SW 1271 (cell line): ENCODE measurements at places on chromosomes 1 and 21.
A peak's percentile ranks its signal among the peaks of the same experiment; 100 is the strongest.

DNA sequence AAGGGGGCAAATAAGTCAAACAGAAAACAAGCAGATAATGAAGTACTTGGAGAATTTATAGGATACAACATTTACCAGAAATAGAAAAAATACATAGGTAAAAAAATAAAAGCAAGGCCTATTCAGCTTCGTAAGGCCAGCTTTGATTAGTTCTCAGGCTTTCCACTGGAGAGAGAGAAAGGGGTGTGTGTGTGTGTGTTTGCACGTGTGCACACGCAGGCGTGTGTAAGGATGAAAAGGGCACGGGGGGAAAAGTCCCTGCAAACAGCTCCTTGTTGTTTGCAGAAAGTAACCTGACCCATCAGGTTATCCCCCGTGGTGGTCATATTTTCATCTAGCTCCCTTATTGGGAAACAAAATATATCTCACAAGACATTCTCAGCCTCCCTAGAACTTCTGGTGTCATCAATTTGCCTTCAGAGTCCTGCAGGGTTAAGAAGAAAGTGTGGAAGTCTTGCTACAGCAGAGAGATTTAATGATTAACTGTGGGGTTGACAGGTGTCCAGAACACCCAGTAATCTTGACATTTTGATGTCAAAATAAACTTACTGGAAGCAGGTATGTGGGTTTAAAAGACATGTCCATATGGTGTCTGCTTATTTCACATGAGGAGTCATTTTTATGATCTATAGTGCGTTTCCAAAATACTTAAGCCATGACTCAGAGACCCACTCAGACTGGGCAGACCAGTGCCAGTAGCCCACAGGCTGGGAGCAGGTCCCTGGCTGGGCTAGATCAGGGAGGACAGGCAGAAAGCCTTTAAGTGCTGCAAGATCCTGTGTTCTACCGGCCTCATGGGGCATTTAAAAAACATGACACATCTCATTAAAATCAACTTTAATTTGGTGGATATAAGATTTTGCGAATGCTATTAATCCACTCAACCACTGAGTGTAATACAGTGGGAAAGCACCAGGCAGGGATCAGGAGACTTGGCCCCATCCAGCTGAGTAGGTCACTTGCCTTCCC, 487.6 kb upstream of the CAMK1G start:
- no peak for DNase-seq

DNA sequence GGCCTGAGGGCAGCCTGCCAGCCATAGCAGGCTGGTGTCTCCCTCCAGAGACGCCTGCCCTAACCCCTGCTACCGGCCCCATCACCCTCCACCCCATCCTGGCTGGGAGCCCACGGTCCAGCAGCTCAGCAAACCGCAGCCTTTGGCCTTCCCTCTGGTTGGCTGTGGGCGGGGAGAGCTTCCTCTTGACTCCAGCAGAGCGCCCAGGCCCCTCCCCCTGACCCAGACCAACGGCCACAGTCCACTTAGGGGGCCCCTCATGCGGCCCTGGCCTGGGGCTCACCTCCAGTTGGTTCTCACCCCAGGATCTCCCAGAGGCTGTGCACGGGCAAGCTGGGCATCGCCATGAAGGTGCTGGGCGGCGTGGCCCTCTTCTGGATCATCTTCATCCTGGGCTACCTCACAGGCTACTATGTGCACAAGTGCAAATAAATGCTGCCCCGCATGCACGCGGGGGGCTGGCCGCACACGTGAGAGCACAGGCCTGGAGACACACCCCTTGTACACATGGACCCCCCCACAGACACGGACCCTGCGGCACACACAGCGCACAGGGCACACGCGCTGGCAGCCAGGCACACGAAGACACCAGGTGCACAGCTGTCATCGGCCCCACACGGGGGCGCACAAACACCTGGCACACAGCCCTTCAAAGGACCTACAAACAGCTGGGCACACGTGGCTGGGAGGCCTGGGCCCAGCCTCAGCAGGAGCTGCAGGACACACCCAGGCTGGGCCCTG, 3.1 kb downstream of the SMIM1 start:
- peak; percentile 4 for DNase-seq

DNA sequence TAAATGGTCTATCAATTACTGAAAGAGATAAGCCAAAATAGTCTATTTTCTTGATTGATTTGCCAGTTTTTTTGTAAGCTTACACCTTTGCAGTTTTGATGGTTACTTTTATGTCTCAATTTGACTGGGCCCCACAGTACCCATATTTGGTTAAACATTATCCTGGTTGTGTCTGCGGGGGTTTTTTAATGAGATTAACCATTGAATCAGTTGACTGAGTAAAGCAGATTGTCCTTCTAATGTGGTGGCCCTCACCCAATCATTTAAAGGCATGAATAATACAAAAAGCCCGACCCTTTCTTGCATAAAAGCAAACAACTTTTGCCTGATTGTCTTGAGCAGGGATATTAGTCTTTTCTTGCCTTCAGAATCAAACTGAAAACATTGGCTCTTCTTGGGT, 650.0 kb upstream of the RGS18 start:
- DNase-seq = no peak

DNA sequence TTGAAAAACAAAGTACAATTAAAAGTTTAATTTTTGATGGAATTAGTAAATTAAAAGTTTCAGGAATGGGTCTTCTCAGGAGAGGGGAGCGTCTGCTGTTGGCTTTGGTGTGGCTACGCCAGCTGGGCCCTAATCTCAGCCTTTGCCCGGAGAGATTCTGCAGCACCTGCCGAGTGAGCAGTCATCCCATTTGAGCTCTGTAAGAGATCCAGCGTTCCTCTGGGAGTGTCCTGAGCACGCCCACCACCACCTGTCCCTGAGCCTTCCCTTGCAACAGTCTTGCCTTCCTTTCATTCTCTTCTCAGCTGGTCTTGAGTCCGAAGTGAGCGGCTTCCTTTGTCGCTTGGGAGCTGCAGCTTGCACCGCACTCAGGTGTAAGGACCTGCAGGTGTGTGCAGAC, 263.1 kb downstream of the CAMTA1 start:
- DNase-seq = no peak

GRCh38 chr21:34530261-34530660, 18.3 kb upstream of the KCNE1 start:
- no peak for DNase-seq

DNA sequence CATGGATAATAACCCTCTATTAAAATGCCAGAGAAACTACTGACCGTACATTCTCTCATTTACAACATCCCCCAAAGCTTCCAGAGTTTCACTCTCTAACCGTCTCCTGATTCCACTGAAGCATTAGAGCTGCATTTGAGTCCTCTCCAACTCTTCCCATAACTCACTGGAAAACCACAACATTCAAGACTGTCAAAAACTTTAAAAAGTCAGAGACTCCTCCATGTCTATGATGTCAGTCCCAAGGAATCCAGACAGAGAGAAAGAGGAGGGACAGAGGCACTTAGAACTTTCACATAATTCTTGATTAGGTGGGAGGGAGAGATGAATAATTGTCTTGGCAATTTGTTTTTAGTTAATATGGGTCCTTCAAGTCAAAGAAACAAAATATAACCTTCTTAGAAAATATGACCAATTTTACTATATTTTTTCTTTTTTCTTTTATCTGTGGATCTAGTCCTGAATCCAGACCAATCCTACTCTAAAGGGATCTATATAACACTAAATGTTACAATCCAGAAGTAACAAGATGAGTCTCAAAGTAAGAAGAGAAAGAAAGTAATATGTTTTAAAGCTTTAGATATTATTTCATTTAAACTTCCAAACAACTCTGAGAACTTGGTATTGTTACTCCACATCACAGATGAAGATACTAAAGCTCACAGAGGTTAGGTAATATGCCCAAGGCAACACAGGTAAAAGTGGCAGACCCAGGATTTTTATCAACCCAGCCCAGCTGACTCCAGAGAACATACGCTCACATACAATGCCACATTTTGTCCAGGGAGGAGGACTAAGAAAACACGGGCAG, 23.8 kb downstream of the OTUD7B start:
- DNase-seq = no peak

GRCh38 chr1:161503394-161503748, 1.9 kb upstream of the FCGR2A start:
- DNase-seq = no peak

GRCh38 chr1:9062846-9063245, 6.6 kb downstream of the SLC2A5 start:
- no peak for DNase-seq

DNA sequence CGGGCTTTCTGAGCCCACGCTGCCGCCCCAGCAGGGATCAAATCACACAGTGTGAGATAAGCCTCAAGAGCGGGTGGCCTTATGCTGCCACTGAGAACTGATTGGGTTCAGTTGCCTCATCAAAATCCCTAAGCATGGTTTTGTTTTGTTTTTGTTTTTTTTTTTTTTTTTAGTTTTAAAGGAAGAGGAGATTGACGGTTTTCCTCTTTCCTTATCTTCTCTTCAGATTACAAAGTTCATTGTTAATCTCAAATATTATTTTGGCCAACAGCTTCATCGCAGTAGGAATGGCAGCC, 651 bp downstream of the COA6 start:
- DNase-seq = no peak

GRCh38 chr1:30984165-30984889, 75.8 kb upstream of the SDC3 start:
- DNase-seq = no peak

- DNase-seq = no peak
These were observed 63.9 kb upstream of the C1orf105 start for GRCh38 chr1:172356620-172357019.

- no peak for DNase-seq
These were observed 624.2 kb downstream of the PLPP3 start for GRCh38 chr1:55955016-55955621.

- DNase-seq = no peak
These were observed 2.7 kb upstream of the SLC30A10 start for GRCh38 chr1:219931033-219931432.

GRCh38 chr1:64933296-64934070, 32.9 kb downstream of the JAK1 start:
- no peak for DNase-seq

- no peak for DNase-seq
These were observed 19.1 kb upstream of the ATF3 start for GRCh38 chr1:212589446-212589845.

DNA sequence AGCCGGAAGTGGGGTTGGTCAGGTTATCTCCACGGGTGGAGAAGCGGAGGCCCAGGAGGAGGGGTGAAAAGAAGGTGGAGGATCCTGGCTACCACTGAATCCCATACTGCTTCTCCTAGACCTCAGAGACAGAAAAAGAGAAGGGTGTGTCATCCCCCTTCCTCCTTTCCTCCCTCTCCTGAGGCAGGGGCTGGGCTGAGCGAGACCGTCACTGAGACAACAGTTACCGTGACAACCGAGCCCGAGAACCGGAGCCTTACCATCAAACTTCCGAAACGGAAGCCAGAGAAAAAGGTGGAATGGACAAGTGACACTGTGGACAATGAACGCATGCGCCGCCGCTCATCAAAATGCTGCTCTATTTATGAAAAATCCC, 42.1 kb upstream of the NBPF3 start:
- no peak for DNase-seq

GRCh38 chr1:199956005-199956404, 71.5 kb upstream of the NR5A2 start:
- no peak for DNase-seq

DNA sequence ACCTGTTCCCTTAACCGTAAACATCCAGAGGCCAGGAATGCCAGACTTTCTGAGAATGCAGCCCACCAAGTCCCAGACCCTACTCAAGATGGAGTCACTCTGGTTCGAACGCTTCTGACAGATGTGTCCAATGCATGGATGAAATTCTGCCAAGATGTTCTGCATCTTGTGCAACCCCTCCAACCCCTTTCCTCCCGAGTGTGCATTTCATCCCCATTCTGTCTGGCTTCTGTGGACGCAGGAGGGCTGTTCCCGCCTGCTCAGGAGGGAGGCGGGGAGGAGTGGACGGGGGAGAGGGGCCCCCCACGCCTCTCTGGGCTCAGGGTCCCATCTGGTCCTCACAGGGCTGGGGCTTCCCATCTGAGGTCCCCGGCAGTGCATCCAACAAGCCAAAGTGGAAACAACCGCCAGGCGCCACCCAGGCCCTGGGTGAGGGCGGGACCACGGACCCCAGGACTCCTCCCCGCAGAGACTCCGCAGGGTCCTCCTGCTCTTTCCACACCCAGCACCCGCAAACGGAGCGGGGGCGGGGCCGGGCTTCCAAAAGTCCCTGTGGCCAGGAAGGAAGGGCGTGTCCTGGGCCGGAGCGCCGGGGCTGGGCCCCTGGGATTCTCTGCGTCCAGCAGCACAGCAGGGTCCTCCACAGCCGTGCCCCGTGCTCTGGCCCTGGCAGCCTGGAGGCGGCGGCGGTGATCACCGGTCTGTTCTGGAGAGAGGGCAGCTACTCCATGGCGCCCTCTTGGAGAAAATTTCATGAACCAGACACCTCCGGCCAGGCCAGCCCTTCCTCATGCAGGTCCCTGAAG, 27.8 kb upstream of the SUMO3 start:
- DNase-seq = peak; percentile 62

GRCh38 chr1:150999926-151000325, 6.8 kb downstream of the MINDY1 start:
- no peak for DNase-seq

- no peak for DNase-seq
These were observed 1044.0 kb upstream of the ADGRL4 start for GRCh38 chr1:80050523-80050922.

DNA sequence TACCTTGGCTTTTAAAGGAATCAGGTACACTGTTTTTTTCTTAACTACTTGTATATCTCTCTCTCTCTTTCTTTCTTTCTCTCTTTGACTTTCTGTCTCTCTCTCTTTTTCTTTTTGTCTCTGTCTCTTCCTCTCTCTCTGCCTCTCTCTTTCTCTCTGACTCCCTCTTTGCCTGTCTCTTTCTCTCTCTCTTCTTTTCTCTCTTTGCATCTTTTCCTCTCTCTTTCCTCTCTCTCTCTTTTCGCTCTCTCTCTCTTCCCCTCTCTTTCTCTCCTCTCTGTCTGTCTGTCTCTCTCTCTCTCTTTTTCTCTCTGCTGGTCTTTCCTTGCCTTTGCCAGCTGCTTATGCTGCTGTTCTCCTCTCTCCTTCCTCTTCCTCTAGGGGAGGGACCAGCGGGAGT, 143.2 kb downstream of the TRIM33 start:
- no peak for DNase-seq

- DNase-seq = no peak
These were observed 23.7 kb upstream of the NFIA start for GRCh38 chr1:61058483-61059245.

- no peak for DNase-seq
These were observed 3.5 kb downstream of the NIPAL3 start for GRCh38 chr1:24418898-24419628.

DNA sequence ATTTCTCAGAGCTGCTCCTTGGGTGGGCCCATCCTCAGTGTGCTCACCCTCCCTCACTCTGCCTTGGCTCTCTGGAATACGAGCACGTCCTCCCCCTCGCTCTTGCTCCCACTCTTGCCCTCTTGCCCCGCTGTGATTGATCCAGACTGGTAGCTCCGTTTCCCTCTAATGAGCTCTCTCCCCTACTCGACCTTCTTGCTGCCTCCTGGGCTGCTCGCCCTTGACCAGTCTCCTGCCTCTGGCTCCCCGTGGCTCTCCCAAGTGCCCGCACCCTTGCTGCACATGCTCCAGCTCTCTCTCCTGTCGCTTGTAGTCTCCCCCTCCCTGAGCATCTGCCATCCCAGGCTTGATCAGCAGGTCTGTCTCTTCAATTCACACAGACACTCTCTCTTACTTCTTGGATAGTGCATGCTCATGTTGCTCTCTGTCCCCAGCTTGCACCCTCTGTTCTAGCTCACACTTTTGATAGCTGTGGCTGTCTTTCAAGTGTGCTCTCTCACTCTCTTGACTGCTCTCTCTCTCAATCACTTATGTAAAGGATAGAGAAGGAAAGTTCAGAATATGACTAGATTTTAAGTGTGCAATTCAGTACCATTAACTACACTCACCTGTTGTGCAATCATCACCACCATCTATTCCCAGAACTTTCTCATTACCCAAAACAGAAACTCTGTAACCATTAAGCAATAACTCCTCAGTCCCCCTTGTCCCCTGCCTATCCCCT, 51.1 kb downstream of the PHC2 start:
- DNase-seq = no peak
